ENCODE measurements at places on chromosomes 1 and 21.

GRCh38 chr1:9368356-9368755 is 75.7 kb downstream of the SPSB1 start:
- DNase-seq, result no peak

DNA sequence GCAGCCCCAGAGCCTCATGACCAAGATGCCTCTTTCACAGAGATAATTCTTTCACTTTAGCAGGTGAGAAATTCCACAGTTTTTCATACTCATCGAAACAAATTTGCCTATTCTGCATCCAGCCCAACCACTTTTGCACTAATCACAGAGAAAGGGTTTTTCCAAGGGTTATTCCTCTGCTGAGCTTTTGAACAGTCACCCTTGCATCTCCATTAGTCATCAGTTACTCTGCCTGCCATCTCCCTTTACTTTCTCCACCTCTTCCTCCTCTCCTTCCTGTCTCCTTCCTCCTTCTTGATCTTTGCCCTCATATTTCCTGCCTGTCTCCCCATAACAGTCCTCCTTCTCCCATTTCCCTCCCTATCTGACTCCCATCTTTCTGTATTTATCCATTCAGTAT is 43.9 kb downstream of the FH start:
- DNase-seq, result no peak

DNA sequence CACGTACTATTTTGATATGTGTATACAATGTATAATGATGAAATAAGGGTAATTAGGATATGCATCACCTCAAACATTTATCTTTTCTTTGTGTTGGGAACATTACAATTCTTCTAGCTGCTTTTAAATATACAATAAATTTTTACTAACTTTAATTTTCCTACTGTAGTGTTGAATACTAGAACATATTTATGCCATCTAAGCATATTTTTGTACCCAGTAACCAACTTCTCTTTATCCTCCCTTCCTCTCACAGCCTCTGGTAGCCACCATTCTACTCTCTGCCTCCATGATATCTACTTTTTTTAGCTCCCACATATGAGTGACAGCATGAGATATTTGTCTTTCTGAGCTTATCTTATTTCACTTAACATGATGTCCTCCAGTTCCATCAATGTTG is 468.0 kb downstream of the COL11A1 start:
- DNase-seq, result no peak

GRCh38 chr1:155648207-155649147 is 38.5 kb downstream of the MSTO1 start:
- no peak for DNase-seq

- DNase-seq, result no peak
Measured at GRCh38 chr1:114201486-114201885, 47.8 kb upstream of the SYT6 start.

DNA sequence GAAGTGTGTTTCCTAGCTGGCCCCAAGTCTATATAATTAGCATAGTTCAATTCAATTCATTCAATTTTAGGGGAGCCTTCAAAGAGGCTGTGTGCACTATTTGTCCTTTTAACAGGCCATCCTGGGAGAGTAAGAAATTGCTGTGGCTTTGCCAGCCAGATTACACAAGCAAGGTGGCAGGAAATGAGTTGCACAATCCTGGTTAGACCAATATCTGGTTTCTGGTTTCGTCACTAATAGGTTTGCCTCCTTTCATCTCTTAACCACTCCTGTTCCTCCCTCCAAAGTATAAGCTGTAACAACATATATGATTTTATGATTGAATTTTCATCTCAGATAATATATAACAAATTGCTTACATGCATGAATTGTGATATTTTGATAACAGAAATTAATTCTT is 84.1 kb upstream of the NEGR1 start:
- DNase-seq, result no peak

- no peak for DNase-seq
Measured at GRCh38 chr1:46153732-46154131, 21.2 kb upstream of the TSPAN1 start.

- no peak for DNase-seq
Measured at GRCh38 chr1:197319631-197320030, 51.6 kb downstream of the CRB1 start.

- no peak for DNase-seq
Measured at GRCh38 chr1:246128494-246129069, 378.5 kb downstream of the SMYD3 start.

DNA sequence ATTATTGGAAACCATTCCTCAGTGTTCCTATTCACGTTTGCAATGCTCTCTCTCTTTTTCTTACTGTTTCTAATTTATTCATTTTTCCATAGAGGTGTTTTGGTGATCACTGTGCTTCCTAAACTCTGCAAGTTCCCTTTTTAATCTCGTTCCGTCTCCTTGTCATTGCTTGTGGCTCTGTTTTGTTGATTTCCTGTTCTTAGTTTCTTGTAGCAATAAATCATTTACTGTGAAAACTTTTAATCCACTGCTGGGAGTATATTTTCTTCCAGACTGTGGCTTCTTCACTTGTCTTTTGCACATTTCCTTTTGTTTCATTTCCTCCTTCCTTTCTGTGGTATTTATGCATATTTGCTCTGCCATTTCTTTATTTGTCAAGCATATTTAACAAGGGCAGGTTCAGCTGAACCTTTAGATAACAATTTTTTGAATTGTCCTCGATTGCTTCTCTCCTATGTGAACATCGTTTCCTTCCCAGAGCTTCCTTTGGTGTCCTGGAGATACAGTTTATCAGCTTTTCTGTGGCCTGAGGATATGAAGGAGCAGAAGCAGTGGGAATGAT is 3.6 kb downstream of the B3GALT5 start:
- no peak for DNase-seq

- no peak for DNase-seq
Measured at GRCh38 chr1:31926853-31927660, 11.1 kb downstream of the PTP4A2 start.

GRCh38 chr1:26336477-26337205 is 17.3 kb downstream of the CRYBG2 start:
- DNase-seq, result peak; percentile 71

DNA sequence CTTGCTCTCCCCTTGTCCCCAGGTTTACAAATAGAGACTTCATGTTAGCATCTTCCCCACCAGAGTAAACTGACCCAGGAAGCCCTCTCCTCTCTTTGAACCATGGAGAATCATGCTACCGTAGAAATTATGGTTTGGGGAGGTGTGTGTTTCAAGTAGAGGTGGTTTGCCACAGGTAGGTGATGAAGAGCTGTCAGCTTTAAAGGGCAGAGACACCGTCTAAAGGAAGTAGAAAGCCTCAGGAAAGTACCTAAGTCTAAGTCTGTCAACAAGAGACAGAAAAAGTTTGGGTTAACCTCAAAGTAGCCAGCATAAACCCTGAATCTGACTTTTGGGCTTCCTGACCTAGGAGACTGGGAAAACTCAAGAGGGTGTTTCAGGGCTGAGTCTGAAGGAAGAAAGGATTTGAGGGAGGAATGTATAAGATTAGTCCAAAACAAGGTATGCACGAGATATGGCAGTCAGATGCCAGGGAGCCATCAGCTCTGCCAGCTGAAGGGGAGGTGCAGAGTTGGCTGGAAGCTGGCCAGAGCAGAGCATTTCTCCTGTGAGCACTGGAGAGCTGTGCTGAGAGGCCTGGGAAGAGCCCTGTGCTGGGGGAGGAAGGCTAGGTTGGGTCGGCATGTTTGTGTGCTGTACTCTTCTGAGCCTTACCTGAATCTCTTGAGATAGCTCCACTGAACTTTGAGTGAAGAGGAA is 14.3 kb downstream of the ADAMTSL4 start:
- no peak for DNase-seq

DNA sequence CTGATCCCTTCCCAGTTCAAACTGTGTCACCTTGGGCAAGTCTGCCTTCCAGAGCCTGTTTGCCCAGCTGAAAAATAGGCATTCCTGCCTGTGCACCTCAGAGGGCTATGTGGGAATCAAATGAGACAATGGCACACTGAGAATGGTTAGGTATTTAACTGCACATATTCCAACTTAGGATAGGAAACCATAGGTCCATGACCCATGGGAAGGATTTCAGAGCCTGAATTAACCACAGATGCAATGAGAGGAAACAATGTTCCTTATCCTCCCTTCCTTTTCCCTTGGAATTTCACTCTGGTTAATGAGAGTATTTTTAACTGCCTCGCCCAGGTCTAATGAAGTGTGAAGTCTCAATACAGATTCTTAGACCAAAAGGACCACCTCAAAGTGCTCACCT is 12.7 kb downstream of the PAFAH2 start:
- DNase-seq, result no peak

GRCh38 chr1:103509250-103509649 is 16.2 kb upstream of the RNPC3 start:
- DNase-seq, result no peak

GRCh38 chr1:66523562-66523961 is 10.4 kb upstream of the SGIP1 start:
- DNase-seq, result no peak

- no peak for DNase-seq
Measured at GRCh38 chr1:100320311-100321099, 31.8 kb upstream of the CDC14A start.

DNA sequence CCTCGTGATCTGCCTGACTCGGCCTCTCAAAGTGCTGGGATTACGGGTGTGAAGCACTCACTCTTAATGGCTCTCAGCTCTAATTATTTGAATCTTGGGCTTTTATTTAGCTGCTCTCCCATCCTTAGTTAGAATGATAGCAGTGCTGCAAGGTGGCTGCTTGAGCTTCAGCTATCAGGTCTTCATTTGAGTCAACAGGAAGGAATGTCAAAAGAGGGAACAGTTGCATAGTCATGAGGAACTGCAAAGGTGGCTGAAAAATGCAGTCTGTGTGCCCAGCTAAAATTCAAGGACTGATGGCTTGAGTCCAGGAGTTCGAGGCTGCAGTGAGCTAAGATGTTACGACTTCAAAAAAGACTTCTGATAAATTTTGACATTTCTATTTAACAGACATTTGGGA is 55.6 kb downstream of the UCK2 start:
- no peak for DNase-seq

DNA sequence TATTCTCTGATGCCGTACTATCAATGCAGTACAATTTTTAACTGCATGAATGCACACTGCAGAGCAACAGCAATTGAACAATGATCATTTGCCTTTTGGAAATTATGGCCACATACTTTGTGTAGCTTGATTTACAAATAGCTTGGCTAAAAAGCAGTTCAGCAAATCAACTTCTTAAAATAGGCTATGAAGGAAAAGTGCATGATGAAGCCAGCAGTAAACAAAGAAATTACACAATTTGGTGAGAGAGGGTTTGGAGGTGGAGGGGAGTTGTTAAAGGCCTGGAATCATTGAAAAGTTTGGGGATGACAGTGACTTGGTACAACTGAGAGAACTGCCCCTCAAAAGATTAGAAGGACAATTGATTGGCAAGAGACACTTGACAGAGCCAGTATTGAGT is 6.5 kb downstream of the PIGM start:
- DNase-seq, result no peak

- no peak for DNase-seq
Measured at GRCh38 chr1:25123551-25123950, 108.8 kb downstream of the SYF2 start.

DNA sequence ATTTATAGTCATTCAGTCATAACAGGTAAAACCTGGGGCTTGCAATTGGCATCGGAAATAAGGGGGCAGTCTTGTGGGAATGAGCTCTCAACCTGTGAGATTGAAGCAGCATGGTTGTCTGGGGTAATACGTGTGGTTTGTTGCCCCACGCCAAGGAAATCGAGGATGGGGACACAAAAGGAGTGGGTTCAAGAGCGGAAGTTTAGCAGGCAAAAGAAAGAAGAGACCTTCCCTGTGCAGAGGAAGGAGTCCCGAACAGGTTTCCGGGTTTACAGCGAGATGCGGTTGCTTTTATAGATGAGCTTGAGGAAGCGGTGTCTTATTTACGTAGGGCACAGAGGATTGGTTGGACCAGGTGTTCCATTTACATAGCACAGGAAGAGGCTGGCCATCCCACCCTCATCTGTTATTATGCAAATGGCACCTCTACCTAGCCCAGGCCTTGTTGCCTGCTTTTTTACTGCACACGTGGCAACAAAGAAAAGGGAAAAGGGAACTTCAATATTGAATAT is 37.3 kb downstream of the IFNAR1 start:
- DNase-seq, result peak; percentile 30

DNA sequence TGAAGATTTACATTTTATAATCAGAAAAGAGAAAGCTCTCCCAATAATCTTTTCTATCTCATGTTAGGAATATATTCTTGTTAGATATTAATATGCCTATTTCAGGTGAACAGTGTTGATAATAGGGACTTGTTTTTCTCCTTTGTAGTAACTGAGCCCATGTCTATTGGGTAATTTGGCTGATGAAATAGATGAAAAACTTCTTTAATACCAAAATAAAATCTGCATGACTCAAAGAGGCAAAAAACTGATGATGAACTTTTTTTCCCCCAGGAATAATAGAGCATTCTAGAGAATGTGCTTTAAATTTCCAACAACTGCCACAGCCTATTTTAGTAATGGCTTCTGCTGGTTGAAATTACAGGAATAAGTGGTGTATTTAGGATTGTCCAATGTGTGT is 178.9 kb upstream of the GREM2 start:
- DNase-seq, result no peak

DNA sequence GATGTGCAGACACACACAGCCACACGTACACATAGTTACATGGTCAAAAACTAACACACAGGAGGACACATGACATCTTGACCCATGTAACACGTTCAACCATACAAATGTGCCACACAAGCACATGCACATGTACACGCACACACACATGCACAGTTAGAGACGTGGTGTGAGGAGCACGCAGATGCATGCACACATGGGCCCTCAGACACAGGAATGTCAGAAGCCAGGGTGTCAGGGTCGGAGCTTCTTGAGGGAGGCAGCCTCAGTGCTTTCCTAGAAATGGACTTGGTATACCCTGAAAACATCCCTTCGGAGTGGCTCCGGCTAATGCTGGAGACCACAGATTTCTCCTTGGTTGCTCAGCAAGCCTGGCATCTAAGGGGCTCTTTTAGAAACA is 114.3 kb downstream of the DMRTB1 start:
- DNase-seq, result no peak

- no peak for DNase-seq
Measured at GRCh38 chr1:107593501-107594209, 371.3 kb downstream of the VAV3 start.
